Activated naive CD4-positive, alpha-beta T cell treated with Interleukin-2 at 50 U/mL for 16 hours (primary cell): ENCODE measurements at places on chromosomes 6 and 20.

DNA sequence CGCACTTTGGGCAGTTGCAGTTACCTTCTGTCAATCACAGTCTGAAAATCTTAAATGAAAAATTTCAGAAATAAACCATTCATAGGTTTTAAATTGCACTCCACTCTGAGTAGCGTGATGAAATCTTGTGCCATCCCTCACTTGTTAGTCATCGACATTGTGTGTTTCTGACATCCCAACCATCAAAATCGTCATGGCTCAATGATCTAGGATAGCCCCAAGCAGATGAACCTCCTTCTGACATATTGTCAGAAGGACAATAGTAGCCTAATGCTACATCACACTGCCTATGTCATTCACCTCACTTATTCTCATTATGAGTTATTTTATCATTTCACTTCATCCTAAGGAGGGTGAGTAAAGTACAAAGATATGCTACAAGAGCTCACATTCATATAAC lies 284.8 kb downstream of the PTPRK start:
- no peak for DNase-seq

- no peak for DNase-seq
Observed at GRCh38 chr20:57638173-57638894, 18.1 kb upstream of the ZBP1 start.

DNA sequence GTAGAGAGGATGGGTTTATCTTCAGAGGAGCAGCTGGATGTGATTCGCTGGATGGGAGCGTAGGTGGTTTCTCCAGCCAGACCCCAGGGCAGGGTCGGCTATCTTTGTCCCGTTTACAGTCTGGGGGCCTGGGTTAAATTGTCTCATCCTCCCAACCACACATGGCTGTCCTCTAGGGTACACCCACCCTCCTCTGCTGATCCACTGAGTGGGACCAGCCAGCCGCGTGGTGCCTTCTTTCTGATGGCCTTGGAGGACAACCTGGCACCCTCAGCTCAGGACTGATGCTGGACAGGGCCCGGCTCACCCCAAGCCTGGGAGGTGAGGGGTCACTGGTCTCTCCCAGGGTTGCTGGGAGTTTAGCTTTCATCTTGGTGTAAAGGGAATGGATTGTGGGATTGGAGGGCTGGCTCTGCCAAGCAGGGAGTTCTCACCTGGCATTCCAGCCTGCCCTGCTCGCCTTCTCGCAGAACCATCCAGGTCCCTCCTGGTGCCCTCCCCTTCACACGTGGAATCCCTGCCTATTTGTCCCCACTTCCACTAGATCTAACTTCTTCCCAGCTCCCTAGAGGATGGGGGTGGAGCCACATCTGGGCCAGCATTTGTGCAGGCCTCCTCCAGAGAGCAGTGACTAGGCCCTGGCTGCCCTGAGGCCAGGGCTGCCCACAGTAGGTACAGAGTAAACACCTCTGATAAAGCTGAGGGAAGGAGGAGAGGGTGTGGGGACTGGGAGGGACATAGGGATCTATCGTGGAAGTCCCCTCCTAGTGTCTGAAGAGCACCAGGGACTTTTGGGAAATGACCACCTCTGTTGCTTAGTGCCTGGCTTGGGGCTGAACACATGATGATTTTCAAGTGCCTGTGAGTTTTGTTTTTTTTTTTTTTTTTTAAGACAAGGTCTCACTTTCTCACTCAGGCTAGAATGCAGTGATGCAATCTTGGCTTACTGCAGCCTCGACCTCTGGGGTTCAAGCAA lies 1.6 kb downstream of the ITPR3 start:
- no peak for DNase-seq

DNA sequence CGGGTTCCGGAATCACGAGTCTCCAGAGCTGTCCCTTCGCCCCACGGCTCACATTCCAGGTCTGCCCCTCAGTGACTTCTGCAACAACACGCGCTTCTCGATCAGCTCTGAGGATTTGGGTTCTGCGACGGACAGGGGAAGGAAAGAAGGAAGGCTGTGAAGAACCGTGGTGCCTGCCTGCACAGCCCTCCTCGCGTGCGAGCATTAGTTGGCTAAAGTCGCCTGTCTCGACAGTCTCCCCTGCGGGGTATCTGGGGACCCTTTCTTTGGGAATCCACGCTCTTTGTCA lies 23.1 kb downstream of the VPS52 start:
- DNase-seq = no peak

- no peak for DNase-seq
Observed at GRCh38 chr20:63877755-63878470, 12.8 kb downstream of the TPD52L2 start.

GRCh38 chr20:1776681-1777475 lies 118.3 kb upstream of the SIRPA start:
- DNase-seq = peak; percentile 85

DNA sequence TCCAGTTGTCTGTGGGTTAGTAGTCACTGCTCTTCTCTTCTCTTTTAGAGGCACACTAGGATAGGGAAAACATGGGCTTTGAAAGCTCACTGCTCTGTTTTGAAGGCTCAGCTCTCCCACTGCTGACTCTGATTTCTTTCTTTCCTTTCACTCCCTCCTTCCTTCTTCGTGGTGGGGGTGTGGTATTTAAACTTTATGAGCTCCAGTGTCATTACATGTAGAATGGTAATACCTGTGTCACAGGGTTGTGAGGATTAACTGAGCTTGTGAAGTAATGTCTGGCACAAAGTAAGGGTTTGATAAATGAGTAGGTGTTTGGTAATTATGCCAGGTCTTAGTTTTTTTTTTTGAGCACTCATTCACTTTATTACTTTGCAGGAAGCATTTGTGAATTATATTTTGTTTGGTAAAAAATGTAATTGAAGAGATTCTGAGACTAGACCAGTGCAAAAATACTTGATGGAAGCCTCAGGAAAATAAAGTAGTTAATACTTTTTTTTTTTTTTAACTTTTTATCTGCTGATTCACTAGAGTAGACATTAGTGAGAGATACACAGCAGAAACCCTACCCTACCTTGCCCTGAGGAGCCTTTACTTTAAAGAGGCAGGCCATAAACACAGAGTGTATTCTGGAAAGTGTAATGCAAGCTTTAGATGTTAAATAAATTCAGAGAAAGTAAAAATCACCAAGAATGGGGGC lies 17.3 kb downstream of the SMAP1 start:
- no peak for DNase-seq

DNA sequence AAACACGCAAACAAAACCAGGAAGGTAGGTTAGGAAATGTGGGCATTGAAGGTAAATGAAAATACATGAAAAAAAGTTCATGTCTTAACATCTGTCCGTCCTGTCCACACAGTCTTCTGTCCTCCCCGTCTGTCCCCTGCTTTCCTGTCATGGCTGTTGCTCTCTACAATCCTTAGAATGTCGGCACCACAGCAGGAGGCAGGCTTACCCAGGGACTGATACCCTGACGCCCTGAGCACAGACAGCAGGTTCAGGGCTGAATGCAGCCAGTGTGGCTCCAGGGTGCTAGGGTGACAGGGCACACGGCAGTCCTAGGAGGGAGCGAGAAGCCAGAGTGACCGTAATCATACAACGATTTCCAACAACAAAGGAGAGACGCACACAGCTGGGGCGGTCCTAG lies 123.7 kb downstream of the IRF4 start:
- no peak for DNase-seq

- no peak for DNase-seq
Observed at GRCh38 chr6:64733433-64733832, 973.6 kb downstream of the EYS start.

GRCh38 chr6:168387911-168388310 lies 53.1 kb upstream of the SMOC2 start:
- DNase-seq = no peak

DNA sequence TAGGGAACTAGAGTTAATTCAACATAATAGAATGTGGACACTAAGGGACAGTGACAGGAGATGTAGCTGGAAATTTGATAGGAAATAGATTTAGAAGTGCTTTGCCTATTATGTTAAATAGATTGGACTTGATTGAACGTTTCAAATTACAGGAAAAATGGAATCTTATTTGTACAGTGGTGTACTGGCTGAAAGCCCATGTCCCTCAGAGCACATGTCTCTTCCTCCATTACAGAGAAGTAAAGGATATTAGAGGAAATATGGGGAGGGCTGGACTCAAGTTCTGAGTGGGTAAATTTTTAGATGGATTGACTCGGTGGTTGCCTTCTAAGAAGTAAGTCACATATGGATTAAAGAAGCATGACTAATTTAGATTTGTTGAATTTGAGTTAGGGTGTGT lies 11.4 kb downstream of the PKIB start:
- no peak for DNase-seq

GRCh38 chr6:14259594-14260152 lies 142.1 kb downstream of the CD83 start:
- no peak for DNase-seq

DNA sequence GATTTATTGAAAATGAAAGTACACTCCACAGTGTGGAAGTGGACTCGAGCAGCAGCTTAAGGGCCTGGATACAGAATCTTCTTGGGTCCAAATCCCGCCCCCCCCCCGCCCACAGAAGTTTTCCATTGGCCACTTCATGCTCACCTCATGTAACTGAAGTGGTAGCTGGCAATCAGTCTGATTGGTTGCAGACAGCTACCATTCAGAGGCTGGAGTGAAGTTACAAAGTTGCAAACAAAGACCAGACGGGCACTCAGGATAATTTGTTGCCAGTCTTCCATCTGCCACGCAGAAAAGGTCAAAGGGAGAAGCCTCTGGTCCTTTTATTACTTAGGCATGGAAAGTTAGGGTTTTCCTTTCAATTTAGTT lies 25.8 kb upstream of the FABP7 start:
- no peak for DNase-seq

DNA sequence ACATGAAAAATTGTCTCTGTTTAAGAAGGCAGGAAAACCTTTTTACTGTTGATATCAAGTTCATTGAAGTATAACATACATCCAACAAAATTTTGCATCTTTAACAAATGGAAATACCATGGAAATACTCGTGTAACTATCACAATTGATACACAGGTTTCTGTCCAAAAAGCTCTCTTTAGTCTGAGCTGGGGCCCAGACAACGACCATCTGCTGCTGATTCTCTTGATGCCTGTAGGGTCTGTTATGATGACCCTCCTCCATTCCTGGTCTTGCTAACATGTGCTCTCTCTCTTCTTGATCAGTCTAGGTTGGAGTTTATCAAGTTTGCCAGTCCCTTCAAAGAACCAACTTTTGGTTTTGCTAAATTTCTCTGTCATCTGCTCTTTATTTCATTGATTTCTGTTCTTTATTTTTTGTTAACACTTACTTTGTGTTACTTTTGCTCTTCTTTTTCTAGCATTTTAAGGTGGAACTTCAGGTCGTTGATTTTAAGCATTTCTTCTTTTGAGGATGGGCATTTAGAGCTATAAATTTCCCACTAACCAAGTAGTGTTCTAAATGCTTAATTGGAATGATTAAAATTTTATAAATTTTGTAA lies 116.8 kb downstream of the PSMB1 start:
- no peak for DNase-seq

DNA sequence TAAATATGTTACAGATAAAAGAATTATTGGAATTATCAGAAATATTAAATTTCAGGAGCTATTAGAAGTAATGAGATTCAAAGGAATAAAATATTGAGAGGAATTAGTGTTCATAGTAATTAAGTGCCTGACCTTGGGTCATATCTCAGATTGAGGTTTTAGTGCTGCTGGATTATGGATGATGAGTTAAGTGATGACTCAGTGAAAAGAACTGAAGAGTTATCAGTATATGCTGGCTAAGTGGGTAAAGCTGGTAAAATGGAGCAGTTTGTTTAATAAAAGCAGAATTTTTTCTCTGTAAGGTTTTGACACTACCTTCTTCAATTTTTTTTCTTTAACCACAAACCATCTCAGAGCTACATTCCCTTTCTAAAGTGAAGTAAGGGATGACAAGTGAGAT lies 206.7 kb downstream of the MANEA start:
- no peak for DNase-seq

DNA sequence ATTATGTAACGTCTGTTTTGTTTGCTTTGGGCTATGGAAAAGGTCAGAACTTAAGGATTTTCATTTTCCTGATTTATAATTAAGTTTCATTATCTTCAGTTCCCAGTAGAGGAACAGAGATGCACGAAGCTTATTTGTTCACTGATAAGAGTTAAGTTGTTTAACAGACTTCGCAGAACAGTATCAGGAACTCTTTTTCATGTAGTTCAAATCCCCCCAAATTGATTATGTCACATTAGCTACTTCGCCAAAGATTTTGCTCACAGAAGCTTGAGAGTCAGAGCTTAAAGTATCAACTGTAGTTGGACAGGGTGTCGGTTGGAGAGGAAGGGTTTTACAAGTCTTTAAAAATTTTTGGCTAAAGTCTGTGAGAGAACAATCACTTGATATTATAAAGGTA lies 43.4 kb downstream of the ZHX3 start:
- DNase-seq = no peak

DNA sequence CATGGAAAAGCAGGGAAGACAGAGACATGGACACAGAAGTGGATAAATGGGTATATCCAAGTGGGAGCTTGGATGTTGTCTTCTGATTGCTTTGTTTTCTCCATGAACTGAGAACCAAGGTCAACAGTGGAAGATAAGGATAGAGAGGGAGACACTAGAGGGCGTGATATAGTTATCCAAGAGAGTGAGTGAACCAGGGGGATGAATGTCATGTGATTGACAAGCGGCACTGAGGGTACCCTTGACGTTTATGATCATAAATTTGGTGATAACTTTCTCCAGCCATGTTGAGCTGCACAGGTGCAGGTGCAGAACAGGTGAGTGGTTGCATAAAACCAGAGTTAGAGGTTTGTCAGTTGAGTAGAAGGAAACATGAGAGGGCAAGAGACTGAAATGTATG lies 20.7 kb downstream of the EBF4 start:
- DNase-seq = no peak

GRCh38 chr20:59104831-59105230 lies 58.8 kb upstream of the ZNF831 start:
- DNase-seq = no peak

GRCh38 chr20:53468587-53468986 lies 125.1 kb downstream of the ZNF217 start:
- DNase-seq = no peak

DNA sequence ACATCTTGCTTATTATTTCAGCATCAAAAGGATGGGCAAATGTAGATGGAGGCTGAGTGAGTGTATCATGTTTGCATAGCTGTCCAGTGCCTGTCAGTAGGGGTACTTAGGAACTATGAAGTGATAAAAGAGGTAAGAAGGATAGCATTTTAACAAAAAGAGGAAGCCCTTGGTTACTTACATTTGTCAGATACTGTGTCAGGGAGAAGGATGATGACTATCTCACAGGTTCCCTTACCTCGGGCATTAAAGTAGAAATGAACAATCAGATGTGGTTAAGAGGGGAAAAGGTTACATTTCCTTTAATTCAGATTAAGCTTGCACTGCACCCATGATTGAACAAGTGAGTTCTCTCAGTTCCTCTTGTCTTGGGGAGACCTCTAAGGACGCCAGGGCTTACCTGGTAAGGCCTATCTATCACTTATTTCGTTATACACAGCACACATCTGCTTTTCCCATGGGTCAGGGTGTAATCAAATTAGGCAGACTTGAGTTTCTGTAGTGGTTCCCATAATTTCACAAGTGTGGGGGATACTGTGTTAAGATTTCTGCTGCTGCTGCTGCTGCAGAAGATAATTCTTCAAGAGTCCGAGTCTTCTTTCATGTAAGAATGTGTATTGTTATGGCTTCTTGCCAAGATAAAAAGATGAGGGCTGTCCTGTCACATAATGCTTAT lies 4.5 kb downstream of the FOXO3 start:
- no peak for DNase-seq
